ENCODE measurements at places on chromosomes 2 and 18.

DNA sequence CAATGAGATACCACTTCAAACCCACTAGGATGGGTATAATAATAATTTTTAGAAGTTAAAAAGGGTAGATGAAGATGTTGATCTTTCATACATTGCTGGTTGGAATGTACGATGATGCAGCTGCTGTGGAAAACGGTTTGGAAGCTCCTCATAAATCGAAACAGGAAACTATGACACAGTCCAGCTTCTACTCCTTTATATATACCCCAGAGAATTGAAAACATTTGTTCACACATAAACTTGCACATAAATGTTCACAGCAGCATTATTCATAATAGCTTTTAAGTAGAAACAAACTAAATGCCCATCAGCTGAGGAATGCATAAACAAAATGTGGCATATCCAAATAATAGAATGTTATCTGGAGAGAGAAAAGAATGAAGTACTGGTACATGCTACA is 95.0 kb downstream of the STRADB start:
- DNase-seq = no peak

GRCh38 chr2:68425503-68425902 is 41.6 kb downstream of the FBXO48 start:
- no peak for DNase-seq

GRCh38 chr2:8488001-8488738 is 193.7 kb upstream of the ID2 start:
- peak; percentile 53 for DNase-seq

GRCh38 chr2:135638825-135639224 is 102.8 kb upstream of the UBXN4 start:
- no peak for DNase-seq

DNA sequence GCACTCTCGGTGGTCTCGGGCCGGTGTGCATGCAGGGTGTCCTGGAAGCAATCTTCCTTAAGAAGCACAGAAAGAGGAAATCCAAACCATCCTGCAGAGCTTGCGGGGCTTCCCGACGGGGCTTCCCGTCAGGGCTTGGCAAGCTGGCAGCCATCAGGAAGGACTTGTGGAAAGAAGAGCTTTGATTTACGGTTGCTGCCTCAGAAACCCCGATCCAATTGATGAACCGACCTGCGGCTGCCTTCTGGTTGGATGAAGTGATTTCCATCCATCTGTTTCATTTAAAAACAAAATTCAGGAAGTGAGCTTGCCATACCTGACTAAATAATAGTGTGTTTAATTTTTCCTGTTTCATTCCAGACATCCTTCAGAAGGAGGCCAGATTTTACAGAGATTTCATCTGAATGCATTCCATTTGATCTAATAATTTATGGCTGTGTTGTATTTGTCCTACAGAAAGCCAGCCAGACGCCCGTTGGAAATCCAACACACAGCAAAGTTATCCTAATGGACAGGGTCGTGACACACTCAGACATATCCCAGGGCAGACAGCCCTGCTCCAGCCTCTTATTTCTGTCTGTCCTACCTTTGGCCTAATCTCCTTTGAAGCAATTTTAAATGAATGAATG is 141.3 kb downstream of the SEPTIN10 start:
- DNase-seq = no peak

GRCh38 chr2:232927793-232928550 is 57.9 kb downstream of the SNORC start:
- DNase-seq = no peak

DNA sequence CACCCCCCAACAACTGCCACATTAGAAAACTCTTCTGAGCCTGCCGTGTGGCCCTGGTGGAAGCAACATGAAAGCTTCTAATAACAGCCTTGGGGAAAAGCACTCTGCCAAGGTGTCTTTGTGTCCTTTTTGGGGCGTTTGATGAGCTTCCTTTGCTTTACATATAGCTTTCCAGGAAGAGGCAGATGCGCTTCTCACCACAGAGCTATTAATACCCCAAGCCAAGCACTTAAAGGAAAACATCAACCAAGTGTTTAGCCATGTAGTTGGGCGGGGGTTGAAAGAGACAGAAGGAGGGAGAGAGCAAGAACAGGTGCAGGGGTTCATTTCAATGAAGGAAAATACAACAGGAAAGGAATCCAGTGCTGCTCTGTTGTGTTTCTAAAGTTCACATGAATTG is 176.1 kb downstream of the VAPA start:
- no peak for DNase-seq

DNA sequence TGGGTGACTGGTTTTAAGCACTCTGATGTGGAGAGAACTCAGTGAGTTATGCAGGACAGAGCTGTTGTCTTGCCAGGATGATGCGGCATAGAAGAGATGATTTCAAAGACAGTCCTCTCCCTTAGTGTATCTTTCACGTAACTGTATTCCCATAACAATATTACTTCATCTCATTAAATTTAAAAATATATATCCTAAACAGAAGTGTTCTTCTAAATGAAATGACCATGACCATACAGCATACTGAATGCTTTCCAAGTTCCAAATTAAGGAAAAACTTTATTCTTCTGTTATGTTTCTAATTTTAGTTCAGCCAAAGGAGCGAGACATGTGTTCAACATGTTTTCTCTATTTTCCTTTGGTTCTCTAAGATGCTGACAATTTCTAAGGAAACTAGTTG is 600.1 kb upstream of the FSHR start:
- DNase-seq = no peak

- no peak for DNase-seq
Measured at GRCh38 chr2:55391155-55391554, 28.5 kb downstream of the CCDC88A start.

DNA sequence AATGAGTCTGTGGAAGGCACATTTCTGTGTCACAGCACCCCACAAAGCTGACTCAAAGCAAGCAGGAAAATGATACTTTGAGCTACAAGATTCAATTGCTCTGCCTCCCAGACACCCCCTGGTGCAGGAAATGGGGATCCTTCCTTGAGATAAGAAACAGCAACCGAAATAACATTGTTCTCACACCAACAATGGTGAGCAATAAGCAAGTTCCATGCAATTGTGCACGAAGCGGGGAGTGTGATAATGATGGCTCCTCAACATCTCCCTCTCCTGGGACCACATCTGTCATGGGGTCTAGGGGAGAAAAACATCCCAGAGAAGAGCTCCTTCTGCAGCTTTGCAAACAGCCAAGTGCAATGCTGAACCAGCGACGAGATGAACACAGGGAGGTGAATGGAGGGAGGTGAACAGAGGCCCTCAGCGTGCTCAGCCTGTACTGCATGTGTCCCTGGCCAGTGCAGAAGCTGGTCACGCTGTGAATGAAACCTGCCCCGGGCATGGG is 67.7 kb downstream of the PDCL3 start:
- DNase-seq = no peak
